ENCODE measurements at places on chromosomes 7 and 10.

DNA sequence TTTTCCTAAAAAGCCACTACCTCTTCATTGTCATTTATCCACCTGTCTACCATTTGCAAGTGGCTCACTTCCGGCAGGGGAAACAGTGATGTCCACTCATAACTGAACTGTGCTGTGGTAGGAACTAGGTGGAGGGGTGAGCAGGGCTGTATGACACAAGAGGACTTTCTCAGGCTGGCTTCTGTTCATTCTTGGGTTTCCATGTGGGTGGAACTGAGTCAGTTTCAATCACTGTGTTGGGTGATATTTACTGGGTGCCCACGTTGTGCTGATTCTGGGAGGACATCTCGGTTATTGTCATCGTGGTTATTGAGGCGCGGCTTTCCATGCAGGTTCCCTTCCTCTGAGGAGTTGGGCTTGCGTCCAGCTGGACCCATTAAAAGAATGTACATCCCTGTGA is 38.8 kb downstream of the RAMP3 start:
- DNase-seq: no peak

GRCh38 chr7:37212051-37212450 is 236.6 kb downstream of the ELMO1 start:
- no peak for DNase-seq

DNA sequence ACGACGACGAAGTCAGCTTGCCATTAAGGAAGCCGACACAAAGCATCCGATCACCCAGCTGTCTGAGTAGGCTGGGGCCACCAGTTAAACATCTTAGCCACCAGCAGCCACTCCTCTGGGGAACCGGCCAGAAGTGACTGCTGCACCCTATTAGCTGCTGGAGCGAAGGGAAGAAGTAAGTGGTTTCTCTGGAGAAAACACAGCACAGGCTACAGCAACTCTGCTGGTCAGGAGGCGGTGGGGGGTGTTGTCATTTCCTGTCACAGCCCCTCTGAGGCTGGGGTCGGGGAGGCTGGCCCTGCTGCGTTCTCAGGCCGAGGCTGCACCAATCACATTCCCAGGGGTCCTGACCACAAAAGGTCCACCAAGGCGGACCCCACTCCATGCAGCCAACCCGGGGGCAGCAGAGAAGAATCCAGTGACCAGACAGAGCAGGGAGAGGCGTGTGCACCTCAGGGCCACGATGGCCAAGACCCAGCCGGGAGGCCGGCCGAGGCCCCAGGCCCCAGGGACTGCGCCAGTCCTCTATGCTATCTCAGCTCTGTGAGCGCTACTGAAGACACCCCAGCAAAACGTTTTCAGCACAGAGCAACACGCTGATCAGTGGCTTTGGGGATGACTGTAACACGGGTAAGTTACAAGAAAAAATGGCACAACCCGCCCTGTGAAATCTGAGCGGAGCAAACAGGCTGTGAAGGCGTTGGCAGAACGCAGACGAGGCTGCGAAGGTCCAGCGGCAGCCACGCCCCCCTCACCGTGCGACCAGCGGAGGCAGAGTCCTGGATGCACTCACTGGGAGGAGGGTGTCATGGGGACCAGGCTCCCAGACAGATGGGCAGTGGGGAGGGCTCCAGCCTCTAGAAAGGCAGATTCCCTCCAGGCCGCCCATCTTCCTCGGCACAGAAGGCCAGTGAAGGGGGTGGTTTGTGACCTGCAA is 24.8 kb downstream of the STK32C start:
- DNase-seq: no peak

- peak; percentile 93 for DNase-seq
Observed at GRCh38 chr7:140005754-140006503, 56.8 kb downstream of the PARP12 start.

GRCh38 chr10:22693371-22693784 is 21.0 kb downstream of the PIP4K2A start:
- no peak for DNase-seq
